Foreskin keratinocyte (primary cell): ENCODE measurements at places on chromosomes 16 and 17. TPM values are rescaled to one million over a fixed set of nuclear protein-coding genes. Genes with fewer than 3 reads are reported as not detected.

- peak; percentile 94 for DNase-seq
These were observed 34.4 kb upstream of the ZNF750 start for GRCh38 chr17:82874011-82874835.

- DNase-seq = no peak
These were observed 19.7 kb downstream of the CBLN1 start for GRCh38 chr16:49261930-49262329.

DNA sequence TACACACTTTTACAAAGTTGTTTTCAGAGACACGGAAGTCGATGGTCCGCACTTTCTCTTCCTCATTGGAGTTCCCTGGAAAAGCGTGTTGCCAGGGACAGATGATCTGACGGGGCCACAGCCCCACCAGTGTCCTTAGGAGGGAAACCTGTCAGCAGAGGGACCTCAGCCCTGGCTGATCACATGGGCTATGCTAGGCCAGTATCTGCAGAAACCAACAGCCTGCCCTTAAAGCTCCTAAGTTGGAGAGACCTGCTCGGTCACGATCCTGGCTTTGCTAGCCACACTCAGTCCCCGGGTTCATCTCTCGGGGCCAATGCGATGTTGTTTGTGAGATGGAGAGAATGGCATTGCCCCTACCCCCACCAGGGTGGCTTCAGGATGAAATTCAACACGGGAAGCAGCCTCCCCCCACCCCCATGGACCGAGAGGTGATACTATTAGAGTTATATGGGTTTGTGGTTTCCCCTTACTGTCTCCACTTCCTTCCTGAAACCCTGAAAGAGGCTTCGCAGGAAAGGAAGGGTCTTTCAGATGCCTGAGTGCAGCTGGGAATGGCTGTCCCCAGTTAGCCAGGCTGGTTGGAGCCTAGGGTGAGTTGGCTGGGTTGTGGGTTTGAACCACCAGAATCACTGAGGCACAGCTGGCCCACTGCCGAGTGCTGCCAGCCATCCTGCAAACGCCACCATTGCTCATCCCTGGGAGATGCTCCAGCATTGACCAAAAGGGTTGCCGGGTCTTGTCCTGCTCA, 16.6 kb downstream of the RMI2 start:
- no peak for DNase-seq

DNA sequence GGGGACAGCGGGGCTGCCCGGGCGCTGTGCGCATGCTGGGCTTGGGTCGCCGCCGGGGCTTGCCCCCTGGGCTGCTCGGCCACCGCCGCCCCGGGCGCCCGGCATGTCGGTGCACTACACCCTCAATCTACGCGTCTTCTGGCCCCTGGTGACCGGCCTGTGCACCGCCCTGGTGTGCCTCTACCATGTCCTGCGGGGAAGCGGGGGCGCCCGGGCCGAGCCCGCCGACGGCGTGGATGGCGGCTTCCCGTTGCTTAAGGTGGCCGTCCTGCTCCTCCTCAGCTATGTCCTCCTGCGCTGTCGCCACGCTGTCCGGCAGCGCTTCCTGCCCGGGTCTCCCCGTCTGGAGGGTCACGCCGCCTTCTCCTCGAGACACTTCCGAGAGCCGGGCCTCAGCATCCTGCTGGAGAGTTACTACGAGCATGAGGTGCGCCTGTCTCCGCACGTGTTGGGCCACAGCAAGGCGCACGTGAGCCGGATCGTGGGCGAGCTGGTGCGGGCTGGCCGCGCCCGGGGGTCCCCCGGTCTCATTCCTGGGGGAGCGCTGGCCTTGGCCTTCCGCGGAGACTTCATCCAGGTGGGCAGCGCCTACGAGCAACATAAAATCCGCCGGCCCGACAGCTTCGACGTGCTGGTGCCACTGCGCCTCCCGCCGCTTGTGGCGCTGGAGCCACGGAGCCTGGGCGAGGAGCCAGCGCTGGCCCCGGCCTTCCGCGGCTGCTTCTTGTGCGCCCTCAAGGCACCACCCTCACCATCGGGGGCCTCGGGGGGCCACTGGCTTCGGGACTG, 789 bp downstream of the ITPRIPL2 start:
- no peak for DNase-seq

- no peak for DNase-seq
These were observed 3.0 kb downstream of the ABHD15 start for GRCh38 chr17:29563816-29564215.

- DNase-seq = no peak
These were observed 9.9 kb downstream of the AHSP start for GRCh38 chr16:31537362-31538242.

DNA sequence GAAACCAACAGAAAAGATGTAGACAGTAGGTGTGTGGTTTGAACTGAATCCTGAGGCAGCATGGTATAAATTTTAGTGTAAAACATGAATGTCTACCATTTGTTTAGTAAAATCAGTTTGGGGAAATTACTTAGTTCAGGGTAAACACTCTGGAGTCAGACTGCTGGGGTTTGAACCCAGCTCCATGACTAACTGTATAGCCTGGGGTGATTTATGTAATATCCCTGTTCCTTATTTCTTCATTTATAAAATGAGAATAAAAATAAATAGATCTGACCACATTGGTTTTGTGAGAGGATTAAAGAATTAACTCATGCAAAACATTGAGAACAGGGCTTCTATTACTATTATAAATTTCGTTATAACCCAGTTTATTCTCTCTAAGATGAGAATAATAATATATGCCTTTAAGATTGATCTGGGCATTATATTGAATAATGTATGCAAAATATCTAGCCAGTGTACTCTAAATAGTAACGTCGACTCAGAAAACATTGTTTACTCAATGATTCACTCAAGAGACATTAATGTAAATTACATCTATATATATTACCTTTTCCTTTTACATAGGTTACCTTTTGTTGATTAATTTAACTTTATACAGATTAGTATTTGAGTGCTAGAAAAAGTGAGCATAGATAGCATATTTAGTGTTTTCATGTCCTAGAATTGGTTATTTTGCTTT, 120.6 kb upstream of the KCNJ16 start:
- DNase-seq = no peak

DNA sequence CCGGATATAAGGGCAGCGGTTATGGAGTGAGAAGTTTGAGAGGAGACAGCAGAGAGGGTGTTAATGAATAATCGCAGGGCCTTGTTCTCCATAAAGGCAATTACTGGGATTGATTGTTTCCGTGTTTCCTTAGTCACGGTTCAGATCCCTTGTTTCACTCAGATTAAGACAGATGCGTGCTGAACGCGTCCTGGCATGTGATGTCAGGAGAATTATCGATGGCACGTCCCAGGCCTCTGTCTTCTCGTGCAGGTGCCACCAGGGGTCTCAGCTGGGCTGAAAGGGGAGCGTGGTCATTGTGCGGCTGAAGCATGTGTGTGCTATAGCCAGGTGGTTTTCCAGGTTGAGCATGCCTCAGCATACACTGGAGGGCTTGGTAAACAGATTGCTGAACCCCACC, 142.4 kb upstream of the NOL11 start:
- DNase-seq = no peak

DNA sequence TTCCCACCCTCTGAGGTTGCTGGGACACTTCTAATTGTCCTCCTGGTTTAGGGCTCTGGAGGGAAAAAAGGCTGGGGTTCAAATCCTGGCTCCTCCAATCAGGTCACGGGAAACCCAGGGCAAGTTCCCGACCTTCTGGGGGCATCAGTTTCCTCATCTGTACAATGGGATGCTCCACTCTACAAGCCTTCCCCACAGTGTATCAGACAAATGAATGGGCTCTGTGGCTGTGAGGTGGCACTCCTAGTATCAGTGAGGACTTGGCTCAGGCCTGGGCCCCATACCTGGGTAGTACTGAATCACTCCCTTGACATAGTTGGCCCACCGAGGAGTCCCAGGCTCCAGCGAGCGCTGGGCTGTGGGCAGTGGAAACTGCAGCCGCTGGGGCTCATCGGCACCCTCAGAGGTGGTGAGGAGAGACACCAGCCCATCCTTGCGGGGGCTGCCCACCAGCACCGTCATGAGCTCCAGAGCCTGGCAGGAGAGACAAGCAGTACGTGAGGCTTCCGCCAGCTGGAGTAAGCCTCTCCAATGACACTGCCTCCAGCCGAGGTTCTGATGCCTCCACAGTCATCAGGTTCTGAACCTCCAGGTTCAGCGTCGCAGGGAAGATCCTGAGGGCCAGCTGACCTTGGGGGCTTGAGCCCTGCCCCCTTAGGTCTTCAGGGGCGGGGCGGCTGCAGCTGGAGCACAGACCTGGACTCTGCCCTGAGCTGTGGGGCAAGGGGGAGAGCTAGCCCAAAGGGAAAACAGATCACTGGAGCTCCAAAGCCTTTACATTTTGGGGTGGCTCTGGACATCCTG, 1.2 kb downstream of the GALK1 start:
- DNase-seq = peak; percentile 67

GRCh38 chr17:82241183-82241925, 12.5 kb downstream of the SLC16A3 start:
- DNase-seq = peak; percentile 72

- no peak for DNase-seq
These were observed 12.0 kb downstream of the MYL4 start for GRCh38 chr17:47221154-47221553.

DNA sequence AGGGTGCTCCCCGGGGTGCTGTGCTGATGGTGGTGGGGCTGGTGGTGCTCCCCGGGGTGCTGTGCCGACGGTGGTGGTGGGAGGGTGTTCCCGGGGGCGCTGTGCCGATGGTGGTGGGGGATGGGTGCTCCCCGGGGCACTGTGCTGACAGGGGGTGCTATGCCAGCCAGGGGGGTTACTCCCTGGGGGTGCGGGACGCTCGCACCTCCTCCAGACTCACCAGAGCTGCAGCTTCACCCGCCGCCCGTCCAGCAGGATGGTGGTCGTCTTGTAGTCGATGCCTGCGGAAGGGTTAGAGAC, 16.0 kb upstream of the WDR45B start:
- DNase-seq = no peak

- no peak for DNase-seq
These were observed 44.3 kb upstream of the HELZ start for GRCh38 chr17:67289181-67289876.

- no peak for DNase-seq
These were observed 85.7 kb downstream of the NOG start for GRCh38 chr17:56679115-56679776.

GRCh38 chr16:50808929-50809538, 67.1 kb downstream of the CYLD start:
- no peak for DNase-seq

DNA sequence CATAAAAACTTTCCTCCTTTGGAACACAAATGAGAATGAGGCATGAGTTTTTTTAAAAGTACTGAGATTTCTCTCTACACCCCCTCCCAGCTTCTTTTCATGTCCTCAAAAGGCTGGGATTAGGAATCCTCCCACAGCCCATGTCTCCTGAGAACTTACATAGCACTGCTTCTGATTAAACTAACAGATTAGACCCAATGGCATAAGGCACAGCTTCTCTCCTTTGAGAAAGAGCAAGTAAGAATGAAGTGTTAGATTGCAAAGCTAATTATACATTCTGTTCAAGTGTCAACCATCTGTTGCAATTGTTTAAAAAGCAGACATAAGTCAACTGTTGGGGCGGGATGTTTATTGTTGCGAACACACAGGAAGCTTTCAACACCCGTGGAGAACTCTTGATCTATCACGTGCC, 715.1 kb downstream of the CDH11 start:
- no peak for DNase-seq

DNA sequence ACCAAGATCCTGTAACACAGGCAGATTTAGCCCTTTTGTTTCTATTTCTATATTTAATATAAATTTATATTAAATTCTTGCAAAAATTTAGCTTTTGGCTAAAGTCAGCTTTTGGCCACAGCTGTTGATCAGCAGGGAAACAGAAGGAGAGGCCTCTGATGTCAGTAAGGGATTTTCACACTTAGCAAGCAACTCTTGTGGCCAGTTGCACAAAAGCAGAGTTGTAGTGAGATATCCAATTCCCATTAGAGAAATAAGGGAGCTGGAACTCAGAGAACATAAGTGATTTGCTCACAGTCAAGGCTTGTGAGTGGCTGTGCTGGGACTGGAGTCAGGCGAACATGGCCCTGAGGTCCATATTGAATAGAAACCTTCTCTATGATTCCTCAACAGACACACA, 16.7 kb upstream of the HEATR6 start:
- no peak for DNase-seq

DNA sequence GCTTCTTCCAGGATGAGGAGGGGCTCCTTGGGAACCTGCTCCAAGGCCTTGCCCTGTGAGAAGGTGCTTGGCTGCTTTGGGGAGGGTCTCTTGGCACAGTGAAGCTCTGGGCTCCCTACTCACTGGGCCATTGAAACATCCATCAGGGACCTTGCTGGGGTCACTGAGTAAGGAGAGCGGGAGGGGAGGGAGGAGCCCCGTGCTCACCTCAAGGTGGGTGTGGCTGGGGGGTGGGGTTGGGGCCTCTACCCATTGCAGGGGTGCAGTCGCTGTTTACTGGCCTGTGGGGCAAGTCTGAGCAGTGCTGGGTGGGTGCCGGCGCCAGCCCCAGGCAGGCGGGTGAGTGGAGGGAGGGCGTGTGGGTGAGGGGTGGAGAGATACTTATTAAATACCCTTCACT, 9.9 kb downstream of the TNS4 start:
- DNase-seq = peak; percentile 58

LPO gene
- total RNA-seq = not detected in 2 replicates

ZPBP2 gene
- not detected in 2 replicates for total RNA-seq

CORO6 gene
- 23.0 and 37.6 TPM in 2 replicates for total RNA-seq

PAQR4 gene
- 29.6 and 32.8 TPM in 2 replicates for total RNA-seq

FOXF1 gene
- not detected in 2 replicates for total RNA-seq
